ENCODE measurements at places on chromosomes 12 and 14.

DNA sequence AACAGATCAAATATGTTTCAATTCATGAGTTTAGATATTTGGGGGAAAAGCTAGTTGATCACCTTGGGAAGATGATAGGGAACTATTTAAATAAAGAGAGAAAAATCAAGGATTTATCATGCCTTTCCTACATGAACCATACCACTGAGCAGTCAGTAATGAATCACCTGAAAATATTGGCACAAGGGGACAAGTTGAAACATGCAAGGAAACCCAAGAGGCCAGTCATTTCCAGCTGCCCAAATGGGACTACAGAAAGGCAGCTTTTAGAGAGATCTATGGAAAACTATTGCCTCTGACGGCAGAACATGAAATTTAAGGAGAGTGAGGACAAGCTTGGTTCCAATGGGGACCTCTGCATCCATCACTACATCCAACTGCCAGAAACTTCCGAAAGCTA lies 14.1 kb upstream of the ETV6 start:
- DNase-seq = no peak

- no peak for DNase-seq
Measured at GRCh38 chr12:75443709-75444108, 36.8 kb upstream of the GLIPR1 start.

GRCh38 chr12:96670334-96670899 lies 181.0 kb downstream of the CFAP54 start:
- DNase-seq = no peak

DNA sequence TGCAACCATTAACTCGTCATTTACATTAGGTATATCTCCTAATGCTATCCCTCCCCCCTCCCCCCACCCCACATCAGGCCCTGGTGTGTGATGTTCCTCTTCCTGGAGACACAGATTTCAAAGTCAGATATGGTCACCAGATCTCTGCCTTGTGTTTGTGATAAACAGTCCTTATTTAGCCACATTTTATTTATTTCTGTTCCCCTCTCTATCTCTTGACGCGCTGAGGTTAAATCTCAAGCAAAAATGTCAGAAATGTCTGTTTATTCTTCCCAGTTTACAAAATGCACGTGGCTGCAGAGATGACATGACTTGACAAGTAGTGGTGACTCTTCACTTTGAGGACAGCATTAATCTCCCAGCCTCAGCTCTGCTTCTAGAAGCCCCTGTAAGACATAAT lies 11.5 kb upstream of the RASSF3 start:
- no peak for DNase-seq

DNA sequence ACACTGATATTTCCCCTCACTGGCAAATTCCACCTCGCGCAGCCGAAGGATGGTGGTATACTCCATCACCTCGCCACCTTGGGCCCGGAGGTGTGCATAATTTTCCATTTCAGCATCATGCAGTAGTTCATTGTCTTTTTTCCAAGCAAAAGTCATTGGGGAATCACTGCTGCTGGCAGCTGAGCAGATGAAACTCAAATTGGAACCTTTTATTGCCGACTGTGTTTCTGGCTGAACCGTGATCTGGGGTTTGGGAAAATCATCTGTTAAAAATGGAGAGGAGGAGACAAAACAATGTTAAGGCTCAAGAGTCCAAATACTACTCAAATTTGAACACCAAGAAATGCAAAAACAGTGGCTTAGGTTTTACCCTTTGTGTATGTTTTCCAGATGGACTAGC lies 39.7 kb downstream of the LRIG3 start:
- no peak for DNase-seq

- no peak for DNase-seq
Measured at GRCh38 chr14:26845151-26845818, 247.5 kb upstream of the NOVA1 start.

DNA sequence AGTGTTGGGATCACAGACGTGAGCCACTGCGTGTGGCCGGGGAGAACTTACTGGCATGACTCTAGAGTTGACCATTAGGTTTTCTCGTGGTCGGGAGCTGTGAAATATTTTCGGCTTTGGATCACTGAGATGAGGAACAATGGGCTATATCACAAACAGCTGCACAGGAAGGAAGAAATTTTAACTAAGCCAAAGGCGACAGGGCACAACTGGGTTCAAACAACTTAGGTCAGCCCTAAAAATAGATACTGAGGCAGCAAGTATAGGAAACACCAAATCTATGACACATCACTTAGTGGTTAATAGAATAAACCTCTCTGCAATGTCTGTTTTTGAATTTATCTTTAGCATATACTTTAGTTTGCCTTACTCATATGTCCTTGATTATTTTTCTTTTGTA lies 162.9 kb downstream of the LRIG3 start:
- no peak for DNase-seq

- DNase-seq = peak; percentile 21
Measured at GRCh38 chr14:66069830-66070541, 416.2 kb upstream of the CCDC196 start.

- DNase-seq = no peak
Measured at GRCh38 chr12:118183155-118183554, 47.2 kb downstream of the PEBP1 start.

GRCh38 chr12:101436136-101436535 lies 28.6 kb upstream of the ARL1 start:
- no peak for DNase-seq

GRCh38 chr14:100904307-100905087 lies 975 bp upstream of the RTL1 start:
- no peak for DNase-seq

DNA sequence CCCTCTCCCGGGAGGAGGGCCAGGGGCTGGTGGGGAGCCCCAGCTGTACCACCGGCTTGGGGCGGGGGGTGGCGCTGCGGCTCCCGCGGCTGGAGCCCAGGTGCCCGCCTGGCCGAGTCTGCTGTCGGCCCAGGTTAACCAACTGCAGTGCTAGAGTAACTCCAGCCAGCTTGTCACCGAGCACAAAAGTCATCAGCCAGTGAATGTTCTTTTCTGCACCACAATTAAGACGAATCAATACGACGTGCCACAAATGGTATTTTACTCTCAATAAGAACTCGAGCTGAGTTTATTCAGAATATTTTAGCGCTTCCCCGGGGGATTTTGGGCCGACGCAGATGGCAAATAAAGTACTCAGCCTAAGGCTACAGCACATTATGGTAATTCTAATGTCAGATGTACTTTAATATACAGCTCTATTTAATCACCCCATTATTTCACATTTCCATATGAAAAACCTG lies 83.2 kb downstream of the BCL11B start:
- DNase-seq = no peak

- no peak for DNase-seq
Measured at GRCh38 chr12:26047401-26048226, 77.2 kb downstream of the BHLHE41 start.

DNA sequence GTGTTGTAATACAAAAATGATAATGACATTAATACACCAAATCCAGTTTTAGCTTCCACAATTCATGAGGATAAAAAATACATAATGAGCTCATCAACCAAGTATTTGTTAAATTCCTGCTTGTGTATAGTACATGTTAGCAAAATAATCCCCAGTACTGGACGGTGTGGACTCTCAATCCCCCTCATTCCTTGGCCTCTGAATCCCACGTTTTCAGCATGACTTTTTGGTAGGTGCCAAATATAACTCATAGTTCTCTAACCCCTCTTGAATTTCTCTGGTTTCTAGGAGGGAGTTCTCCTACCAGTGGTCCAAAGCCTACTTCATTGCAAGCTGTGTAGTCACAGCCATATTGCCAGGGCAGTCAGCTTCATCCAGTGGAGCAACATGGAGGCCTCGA lies 41.4 kb upstream of the EPS8 start:
- no peak for DNase-seq

GRCh38 chr12:85363382-85364190 lies 83.6 kb downstream of the ALX1 start:
- no peak for DNase-seq

DNA sequence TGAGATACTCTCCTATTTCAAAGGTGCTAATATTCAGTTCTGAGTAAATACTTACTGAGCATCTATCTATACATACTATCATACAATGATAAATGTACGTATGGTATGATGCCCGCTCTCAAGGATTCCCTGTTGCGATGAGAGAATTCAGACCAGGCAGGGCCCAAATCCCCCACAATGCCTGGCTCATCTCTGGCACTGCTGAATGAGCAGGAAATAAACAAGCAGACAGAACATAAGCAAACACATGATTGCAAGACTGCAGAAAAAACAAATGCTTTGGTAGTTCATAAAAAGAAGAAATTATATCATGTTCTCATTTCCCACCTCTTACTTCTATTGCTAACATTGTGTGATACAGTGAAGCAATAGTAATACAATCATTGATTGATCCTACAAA lies 77.2 kb upstream of the DUSP6 start:
- no peak for DNase-seq

DNA sequence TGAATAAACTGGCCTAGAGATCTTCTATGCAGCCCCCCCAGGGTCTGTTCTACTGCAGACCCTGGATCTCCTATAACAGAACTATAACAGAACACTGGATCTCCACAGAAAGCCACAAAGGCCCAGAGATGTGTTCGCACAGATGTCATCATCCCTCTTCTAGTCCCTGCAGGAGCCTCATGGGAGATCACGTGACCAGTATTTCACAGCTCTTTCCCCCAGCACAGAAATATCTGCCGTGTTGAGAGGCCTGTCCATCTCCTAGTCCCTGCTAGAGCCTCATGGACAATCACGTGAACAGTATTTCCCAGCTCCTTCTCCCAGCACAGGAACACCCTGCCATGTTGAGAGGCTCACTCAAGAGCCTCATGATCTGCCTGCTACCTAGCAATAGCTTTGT lies 331.7 kb downstream of the NRXN3 start:
- DNase-seq = no peak

- DNase-seq = peak; percentile 20
Measured at GRCh38 chr12:45388545-45388944, 172.7 kb downstream of the ANO6 start.

DNA sequence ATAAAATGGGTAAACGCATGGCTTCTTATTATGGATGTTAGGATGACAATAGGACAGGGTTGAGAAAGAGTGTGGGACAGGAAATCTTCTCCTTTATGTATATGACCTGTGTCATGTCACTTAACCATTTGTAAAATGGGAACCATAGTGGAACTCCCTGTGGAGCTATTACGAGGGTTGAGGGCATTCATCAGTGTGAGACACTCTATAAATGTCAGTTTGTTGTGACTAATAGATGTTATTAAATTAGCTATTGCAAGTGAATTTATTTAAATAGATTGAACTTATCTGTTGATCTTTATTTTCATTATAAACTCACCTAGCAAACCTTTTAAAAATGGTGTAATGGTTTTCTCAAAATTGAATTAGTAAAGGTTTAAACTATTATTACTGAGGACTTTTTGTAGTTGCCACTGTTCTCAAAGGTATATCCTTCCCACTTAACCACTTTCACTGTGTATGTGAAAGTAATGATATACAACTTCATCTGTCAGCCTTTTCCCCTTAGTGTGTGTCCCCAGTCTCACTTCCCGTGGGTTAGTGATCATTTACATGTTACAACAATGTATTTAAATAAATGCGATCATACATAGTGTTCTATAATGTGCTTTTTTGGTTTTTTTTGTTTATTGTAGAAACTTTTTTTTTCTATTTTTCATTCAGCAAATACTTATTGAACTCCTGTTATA lies 17.1 kb downstream of the HELB start:
- no peak for DNase-seq

GRCh38 chr12:123094349-123095077 lies 56.4 kb downstream of the PITPNM2 start:
- DNase-seq = no peak

DNA sequence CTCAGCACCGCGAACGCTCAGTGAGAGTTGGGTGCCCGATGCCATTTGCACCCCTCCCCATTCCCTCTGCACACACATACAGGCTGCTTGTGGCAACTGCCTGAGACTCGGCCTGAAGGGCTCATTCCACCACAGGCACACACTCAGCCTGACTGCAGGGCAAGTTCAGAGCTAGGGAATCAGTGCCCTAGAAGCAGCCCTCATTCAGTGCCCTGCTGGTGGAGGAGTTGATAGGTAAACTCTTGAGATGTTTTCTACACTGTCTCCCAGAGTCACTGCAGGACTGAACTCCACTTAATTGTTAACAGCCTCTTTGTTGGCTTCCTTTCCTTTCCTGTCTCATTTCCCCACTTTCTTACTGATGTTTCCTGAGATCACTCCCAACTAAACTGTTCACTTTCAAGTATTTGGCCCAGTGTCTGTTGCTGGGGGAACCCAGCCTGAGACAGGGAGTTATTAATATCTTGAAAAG lies 16.9 kb downstream of the PPP1R36 start:
- DNase-seq = peak; percentile 68

DNA sequence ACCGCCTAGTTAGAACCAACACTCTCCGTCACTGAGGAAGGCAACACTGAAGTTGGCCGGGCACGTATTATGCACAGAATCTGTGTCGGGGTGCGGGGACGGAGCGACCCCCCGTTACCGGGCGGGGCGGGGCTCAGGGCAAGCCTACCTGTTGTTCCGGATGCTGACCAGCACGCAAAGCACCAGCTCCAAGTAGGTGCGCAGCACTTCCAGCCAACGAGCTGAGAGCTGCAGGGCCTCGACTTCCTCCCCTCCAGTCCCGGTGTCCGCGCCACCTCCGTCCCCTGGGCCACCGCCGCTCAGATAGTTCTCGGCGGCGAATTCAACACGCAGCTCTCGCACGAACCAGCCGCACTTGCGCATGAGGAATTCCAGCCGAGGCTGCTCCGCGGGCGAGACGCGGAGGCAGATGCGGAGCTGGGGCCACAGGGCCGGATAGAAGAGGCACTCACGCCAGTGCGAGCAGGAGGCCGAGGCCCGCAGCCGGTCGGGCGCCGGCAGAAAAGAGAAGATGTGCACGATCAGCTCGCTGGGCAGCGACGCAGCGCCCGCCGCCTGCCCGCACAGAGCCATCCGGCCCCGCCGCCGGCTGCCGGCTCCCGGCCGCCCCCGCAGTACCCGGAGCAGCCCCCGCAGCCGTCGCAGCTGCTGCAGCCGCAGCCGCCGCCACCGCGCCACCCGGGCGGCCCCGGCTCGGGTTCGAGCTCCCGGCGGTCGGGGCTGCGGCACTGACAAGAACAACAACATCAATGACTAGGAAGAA lies 636 bp downstream of the FBXO33 start:
- peak; percentile 30 for DNase-seq

DNA sequence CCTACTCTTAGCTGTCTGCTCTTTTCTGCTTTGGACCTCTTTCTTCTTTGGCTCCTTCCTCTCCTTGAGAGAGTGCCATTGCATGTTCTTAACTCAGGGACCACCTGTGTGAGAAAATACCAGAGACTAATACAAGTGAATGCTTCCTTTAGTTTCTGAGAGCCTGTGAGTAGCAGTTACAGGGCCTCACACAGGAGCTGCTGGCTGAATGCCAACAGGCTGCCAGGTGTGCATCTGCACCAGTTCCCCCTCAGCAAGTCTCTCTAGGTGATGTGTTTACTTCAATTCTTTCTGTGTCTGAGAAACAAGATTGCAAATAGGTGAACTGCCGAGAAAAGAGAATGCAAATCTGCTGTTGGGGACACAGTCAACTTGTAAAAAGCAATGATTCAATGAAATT lies 108.2 kb downstream of the STXBP6 start:
- no peak for DNase-seq

DNA sequence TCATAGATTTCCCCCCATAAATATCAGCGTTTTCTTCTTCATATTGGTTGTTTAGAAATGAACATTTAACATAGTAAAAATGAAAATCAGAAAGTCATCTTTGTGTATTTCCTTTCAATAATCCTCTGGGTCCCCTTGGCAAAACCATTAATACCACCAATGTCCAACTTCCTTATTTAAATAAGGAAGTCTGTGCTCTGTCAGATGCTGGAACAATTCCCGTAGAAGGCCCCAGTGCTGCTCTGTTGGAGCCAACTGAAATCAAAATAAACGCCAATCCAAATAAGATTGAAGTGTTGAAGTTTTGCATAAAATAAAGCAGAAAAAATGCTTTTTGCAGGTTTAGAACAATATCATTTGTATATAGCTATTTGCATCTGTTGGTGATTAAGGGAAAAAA lies 93.1 kb downstream of the PPM1H start:
- DNase-seq = no peak
